Neuronal stem cell (in vitro differentiated cells): ENCODE measurements at places on chromosomes 2 and 18.
A peak's percentile ranks its signal among the peaks of the same experiment; 100 is the strongest.

DNA sequence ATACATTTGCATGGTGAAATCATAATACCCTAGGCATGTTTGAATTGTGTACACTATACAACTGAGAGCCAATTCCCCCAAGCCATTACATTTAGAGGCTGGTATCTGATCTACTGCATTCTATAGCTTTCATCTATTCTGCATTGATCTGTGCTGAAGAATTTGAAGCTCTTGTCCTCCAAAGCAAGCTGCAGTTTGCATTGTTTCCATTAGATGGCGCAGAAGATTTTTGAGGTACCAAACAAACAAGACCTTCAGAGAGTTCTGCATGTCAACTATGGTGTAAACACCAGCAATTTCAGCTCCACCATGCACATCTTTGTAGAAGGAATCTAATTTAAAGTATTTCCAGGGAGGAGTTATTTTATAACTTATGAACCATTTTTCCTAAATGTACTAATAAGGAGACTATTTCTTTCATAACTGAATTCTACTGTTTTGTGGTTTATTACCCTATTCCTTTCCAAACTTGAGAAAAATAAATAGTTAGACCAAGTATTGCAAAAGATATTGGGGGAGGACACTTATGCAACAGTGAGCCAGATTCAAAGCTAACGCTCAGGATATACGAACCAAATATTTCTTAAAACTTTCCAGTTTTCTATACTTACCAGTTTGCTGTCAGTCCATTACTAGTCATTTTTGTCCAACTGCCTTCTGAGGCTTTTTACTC lies 761.8 kb upstream of the ACVR2A start:
- DNase-seq, result peak; percentile 87

DNA sequence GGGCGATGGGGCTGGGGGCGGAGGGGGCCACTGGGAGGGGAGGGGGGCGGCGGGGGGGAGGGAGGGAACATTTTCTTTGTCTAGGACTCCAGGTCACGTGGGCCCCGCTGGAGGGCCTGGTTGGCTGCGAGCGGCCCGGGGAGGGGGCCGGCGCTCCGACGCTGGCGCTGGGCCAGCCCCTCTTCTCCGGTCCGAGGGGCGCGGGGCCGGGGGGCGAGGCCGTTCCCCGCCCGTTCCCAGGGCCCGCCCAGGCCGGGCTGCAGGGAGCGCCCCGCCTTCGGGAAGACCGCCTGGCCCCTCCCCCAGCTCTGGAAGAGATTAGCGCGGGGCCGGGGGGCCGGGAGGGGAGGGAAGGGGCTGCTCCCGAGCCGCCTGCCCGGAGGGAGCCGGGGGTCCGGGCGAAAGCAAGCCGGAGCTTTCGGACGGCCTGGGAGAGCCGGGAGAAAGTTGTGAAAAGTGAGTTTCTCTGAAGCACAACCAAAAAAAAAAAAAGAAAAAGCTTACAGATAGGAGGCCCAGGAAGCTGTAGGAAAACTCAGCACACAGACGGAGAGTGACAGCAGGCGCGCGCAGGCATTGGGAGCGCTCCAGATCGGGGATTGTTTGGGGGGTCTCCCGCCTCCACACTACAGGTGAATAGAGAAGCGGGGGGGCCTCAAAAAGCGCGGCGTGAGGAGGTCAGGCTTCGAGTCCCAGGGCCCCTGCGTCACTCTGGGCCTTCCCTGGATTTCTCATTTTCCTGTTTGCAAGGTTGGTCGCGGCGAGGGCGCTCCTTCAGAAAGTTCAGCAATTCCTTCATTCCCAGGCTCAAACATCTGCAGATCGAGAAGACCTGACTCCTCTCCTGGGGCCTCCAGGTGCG lies 84.1 kb upstream of the POMC start:
- peak; percentile 94 for DNase-seq

DNA sequence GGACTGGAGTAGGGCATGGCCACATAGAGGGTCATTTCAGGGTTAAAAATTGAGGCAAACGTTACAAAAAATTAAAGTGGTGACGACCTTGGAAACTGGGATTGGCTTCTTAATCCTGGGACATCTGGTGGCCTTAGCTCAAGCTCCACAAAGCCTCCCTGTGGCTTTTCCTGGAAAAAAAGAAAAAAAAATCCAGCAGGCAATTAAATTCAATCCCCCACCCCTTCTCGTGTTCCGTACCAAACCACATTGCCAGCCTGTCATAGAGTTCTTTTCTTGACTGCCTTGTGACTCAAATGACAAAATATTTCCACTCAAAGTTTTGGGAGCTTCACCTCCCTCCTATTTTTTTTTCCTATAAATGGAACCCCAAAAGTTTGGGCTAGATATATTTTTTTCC lies 195.6 kb downstream of the HRH4 start:
- DNase-seq, result no peak

DNA sequence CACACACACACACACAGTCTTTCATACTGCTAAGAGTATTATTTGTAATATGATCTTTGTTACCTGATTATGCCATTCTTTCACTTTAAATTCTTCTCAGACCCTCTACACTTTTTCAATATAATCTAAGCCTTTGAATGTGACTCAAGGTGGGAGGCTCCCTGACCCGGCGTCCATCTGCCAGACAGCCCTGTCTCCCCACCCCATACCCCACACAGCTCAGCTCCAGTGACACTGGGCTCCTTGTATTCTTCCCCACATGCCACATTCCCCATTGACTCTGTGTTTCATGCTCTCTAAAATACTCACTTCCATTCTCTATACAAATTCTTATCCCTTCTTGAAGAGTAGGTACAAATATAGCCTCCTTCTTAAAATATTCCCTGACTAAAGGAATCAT lies 442.2 kb downstream of the TGIF1 start:
- DNase-seq, result no peak

- no peak for DNase-seq
Measured at GRCh38 chr2:196413821-196414274, 225.7 kb upstream of the CCDC150 start.

- no peak for DNase-seq
Measured at GRCh38 chr2:118645876-118646275, 201.6 kb downstream of the EN1 start.

- DNase-seq, result no peak
Measured at GRCh38 chr2:128599700-128600099, 281.0 kb upstream of the HS6ST1 start.

DNA sequence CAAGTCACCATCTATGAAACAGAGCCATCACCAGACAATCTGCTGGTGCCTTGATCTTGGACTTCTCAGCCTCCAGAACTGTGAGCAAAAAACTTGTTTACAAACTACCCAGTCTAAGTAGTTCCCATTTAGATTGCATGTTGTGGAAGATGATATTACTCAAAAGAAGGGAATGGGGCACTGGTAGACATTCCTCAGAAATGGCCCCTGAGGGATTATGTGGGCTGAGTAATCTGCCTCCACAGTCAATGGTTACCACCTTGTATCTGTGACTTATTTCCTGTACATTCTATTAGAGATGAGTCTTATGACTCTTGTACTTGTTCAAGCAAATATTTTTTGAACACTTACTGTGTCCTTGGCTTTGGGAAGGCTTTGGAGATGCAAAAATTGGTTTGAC lies 160.4 kb downstream of the NUP35 start:
- no peak for DNase-seq

DNA sequence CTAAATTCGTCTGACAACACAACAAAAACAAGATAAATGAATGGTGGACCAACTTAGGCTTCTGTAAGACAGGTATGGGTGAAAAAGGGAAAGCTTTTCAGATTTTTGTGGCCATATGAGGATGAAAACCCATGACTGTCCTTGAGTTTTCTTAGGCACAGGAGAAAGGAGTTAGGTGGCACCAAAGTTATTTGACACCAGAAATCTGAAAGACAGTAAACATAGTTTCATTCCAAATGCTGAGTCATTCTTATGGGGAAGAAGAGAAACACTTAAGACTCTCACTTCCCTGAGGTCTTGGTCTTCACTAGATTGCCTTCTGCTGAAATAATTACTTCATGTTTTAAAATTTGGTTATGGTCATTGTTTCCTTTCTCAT lies 5.2 kb upstream of the GPD2 start:
- DNase-seq, result no peak

GRCh38 chr2:25585189-25585588 lies 88.2 kb downstream of the DTNB start:
- DNase-seq, result no peak

GRCh38 chr2:30796699-30797098 lies 10.5 kb downstream of the CAPN13 start:
- no peak for DNase-seq

GRCh38 chr2:61959381-61960293 lies 54.2 kb downstream of the COMMD1 start:
- DNase-seq, result no peak
